ENCODE measurements at places on chromosomes 2 and 18. TPM values are rescaled to one million over a fixed set of nuclear protein-coding genes. Genes with fewer than 3 reads are reported as not detected.

GRCh38 chr2:53608293-53608692, 159.3 kb upstream of the CHAC2 start:
- H3K27me3 ChIP-seq, result peaks cover 3% of the 10 kb centered on the region
- no peak for DNase-seq
- H3K36me3 ChIP-seq, result no peaks in the 10 kb centered on the region
- no peaks in the 10 kb centered on the region for H3K4me1 ChIP-seq
- H3K27ac ChIP-seq, result no peak overlapping the region

BIN1 gene
- 105 TPM for total RNA-seq

- DNase-seq, result no peak
- H3K27ac ChIP-seq, result no peak overlapping the region
- no peaks in the 10 kb centered on the region for H3K36me3 ChIP-seq
- no peak overlapping the region for H3K4me3 ChIP-seq
- peaks cover 3% of the 10 kb centered on the region for H3K27me3 ChIP-seq
- H3K4me1 ChIP-seq, result no peaks in the 10 kb centered on the region
Measured at GRCh38 chr2:72130659-72131360, 16.9 kb downstream of the CYP26B1 start.

SCN1A gene
- total RNA-seq, result not detected

DNA sequence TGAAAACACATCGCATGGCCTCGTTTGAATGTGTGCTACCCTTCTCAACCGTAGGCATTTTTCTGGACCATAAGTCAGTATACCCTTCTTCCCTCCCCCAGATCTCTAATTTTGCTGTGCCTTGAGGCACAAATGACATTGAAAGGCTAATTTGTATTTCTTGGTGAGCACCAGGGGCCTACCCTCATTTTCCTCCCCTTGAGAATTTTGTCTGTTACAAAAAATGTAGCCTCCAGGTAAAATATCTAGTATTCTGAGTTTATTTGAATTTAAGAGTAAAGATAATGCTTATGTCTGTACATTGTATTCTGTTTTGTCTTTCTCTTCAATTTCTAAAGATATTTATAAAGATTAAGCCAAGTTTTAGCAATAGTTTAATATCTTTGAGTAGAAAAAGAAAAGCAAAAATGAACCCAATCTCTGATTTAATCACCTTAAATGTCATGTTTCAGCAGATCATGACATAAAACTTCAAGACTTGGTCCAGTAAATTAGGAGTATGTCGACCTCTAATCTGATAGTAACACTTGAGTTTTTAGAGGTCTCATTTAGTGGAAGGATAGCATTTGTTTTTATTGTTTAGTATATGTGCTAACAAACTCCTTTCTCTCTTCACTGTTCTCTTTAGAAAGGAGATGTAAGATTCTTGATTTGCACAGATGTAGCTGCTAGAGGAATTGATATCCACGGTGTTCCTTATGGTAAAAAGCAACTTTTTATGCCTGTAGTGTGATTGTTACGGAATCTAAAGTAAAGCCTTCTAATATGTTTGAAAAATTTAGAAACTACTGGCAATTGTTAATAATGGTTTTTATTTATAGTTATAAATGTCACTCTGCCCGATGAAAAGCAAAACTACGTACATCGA, 36.4 kb downstream of the DDX1 start:
- H3K27ac ChIP-seq, result no peak overlapping the region
- no peak overlapping the region for H3K4me3 ChIP-seq
- DNase-seq, result no peak
- H3K36me3 ChIP-seq, result peaks cover 57% of the 10 kb centered on the region
- no peaks in the 10 kb centered on the region for H3K27me3 ChIP-seq

TEX44 gene
- total RNA-seq, result not detected

GKN2 gene
- not detected for total RNA-seq

HOXD12 gene
- total RNA-seq, result not detected

DNA sequence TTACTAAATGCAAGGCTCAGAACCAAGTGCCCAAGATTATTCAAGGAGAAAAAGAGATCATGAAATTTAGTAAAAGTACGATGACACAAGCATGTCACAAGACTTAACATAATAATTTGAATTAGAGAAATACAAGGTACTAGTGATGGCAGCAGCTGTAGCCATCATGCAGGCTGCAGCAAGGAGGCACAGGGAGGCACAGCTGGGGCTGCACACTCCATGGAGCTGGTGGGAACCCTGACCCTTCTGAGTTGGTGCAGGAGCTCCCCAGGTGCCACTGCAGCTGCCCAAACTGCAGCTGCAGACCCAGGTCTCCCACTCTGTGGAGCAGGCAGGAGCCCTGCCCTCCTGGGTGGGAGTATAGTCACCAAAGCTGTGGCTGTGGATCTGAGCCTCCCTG, 46.0 kb downstream of the COL3A1 start:
- no peaks in the 10 kb centered on the region for H3K36me3 ChIP-seq
- no peak for DNase-seq
- H3K4me3 ChIP-seq, result no peak overlapping the region
- peaks cover 5% of the 10 kb centered on the region for H3K27me3 ChIP-seq

DNA sequence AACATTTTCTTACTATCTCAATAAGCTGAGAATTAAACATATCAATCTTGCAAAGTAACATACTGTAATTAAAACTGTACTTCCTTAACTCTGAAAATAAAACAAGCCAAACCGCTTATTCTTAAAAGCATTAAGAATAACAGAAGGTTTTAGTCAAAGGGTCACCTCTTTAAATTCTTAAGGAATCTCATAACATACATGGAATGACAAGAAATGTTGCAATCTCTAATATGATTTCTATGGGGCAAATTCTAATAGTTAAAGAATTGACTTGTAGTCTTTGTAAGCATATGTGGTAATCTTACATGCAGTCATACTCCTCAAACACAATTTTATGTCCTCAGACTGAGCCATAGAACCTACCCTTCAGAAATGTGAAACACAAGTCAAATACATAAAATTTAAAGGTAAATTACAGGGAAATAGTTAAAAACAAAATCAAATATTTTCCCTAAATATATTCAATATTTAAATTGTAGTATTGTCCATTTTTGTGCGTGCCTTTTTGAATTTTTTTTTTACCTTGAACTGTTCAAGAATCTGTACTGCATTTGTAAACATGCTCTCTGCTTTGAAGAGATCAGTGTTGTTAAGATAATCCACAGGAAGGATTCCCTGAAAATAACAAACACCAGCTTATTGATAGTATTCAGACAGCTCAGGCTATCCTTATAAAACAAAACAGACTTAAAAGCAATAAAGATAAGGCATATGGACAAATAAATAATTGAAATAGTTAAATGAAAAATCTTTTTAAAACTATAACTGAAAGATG, 48.2 kb downstream of the PIGN start:
- H3K4me3 ChIP-seq, result no peak overlapping the region
- H3K27me3 ChIP-seq, result no peaks in the 10 kb centered on the region
- no peak overlapping the region for H3K27ac ChIP-seq

GRCh38 chr2:238854246-238854645, 6.4 kb downstream of the TWIST2 start:
- no peak overlapping the region for H3K27ac ChIP-seq
- H3K4me3 ChIP-seq, result no peak overlapping the region
- DNase-seq, result no peak
- H3K27me3 ChIP-seq, result peaks cover 46% of the 10 kb centered on the region
- H3K36me3 ChIP-seq, result no peaks in the 10 kb centered on the region

DNA sequence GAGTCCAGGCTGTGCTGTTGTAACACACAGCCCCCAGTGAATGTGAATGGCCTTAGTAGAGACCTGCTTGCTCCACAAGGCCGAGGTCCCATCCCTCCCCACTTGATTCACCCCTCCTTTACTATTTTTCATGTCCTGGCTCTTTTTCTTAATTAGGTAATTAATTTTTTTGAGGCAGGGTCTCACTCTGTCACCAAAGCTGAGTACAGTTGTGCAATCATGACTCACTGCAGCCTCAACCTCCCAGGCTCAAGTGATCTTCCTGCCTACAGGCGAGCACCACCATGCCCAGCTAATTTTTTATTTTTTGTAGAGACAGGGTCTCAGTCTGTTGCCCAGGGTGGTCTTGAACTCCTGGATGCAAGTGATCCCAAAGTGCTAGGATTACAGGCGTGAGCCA, 19.3 kb downstream of the FBLN7 start:
- peaks cover 29% of the 10 kb centered on the region for H3K4me1 ChIP-seq
- no peaks in the 10 kb centered on the region for H3K27me3 ChIP-seq
- no peak overlapping the region for H3K27ac ChIP-seq

GRCh38 chr2:225600444-225600843, 200.9 kb downstream of the NYAP2 start:
- H3K27ac ChIP-seq, result no peak overlapping the region
- H3K4me3 ChIP-seq, result no peak overlapping the region
- DNase-seq, result no peak
- H3K36me3 ChIP-seq, result no peaks in the 10 kb centered on the region
- no peaks in the 10 kb centered on the region for H3K27me3 ChIP-seq
